ENCODE measurements at places on chromosomes 1 and 21. TPM values are rescaled to one million over a fixed set of nuclear protein-coding genes. Genes with fewer than 3 reads are reported as not detected.

The NPHS2 gene
- not detected for total RNA-seq

- DNase-seq, result no peak
Measured at GRCh38 chr1:79507770-79508169, 501.2 kb upstream of the ADGRL4 start.

The DIRAS3 gene
- 7.9 TPM for total RNA-seq

GRCh38 chr1:13483946-13484345 lies 29.9 kb downstream of the LRRC38 start:
- no peak for DNase-seq

All from glomerular endothelial cell (primary cell).